ENCODE measurements at places on chromosomes 1 and 21.

DNA sequence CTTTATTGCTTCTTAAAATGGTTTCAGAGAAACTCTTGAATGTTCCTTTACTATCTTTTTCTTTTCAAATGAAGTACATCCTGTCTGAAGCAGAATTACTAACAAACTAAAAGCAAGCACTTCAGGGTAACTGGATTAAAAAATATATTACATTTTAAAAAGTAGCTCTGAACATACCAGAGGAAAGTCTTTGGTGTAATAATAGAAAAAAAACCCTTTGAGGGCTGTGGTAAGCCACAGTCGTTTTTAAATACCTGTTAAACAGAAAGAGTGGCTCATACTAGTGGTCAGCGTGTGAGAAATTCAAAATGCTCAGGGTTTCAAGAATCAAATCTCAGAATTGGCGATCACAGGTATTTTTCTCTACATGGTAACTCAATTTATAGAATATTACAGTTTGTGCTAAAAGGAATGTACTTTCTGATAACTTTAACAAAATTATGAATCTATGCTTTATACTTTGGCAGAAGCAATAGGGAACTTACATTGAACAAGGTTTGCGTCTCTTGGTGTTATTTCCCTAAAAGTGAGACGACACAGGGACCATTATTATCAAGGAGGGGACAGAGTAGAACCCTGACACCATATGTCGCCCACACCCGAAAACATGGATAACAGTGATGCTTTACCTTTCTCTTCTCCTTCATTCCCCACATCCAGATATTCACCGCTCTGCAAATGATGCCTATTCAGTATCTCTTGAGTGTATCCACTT is 97.0 kb upstream of the DPH5 start:
- DNase-seq: no peak

GRCh38 chr1:23023174-23023845 is 4.0 kb downstream of the KDM1A start:
- no peak for DNase-seq

DNA sequence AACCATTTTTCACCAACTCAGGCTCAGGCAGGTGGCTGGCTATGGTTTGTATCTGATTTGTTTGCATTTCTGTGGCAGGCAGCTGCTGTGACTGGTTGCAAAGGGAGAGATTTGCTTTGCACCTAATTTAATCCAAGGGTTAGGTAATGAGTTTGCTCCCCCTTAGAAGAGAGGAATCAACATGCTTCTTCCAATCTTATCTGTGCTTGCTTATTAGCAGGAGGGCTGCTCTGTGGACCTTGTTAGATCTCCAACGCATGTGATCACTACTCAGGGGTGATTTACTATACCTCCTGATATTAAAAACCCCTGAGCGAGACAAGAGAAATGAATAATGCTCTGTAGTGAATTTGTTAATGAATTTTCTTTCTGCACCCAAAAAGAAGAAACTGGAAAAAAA is 20.5 kb downstream of the OLFML3 start:
- no peak for DNase-seq

- no peak for DNase-seq
These were observed 45.1 kb downstream of the MAP3K7CL start for GRCh38 chr21:29175408-29176134.
